ENCODE measurements at places on chromosomes 4 and X.

DNA sequence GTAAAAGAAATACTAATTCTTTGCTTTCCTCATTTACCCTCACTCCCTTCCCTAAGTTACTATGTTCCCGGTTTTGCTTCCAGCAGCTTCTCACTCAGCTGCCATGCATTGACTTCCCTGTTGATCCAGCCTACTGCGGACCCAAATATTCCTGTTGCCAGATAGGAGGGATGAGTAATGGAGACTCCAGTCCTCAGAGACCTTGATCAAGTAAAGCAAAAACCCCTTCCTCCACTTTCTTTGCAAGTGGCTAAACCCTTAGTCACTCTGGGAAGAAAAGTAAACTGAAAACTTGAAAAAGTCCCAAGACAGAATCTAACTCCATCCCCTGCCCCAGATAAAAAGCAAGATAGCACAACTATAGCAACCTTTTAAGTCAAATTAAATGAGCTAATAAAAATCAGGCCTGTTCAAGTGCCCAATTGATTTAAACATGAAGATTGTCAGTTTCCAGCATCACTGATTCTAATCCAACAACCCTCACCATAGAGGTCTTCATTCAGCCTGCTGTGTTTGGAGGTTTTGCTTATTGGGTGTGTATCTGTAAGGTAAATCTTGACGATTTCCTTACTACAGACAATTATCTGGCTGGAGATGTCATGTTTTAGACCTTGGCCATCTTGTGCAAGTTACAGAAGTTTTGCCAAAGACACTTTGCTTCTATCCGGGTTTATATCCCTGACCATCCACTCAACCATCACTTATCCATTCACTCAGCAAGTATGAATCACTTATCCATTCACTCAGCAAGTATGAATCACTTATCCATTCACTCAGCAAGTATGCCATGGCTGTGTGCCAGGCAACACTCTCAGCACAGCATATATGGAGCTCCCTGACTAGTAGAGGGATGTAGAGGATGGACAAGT lies 17.6 kb downstream of the FGFBP1 start:
- DNase-seq = no peak

- no peak for DNase-seq
These were observed 78.8 kb upstream of the TBC1D9 start for GRCh38 chr4:140834839-140835495.

- no peak for DNase-seq
These were observed 186.9 kb downstream of the FRMPD4 start for GRCh38 chrX:12325171-12325570.

DNA sequence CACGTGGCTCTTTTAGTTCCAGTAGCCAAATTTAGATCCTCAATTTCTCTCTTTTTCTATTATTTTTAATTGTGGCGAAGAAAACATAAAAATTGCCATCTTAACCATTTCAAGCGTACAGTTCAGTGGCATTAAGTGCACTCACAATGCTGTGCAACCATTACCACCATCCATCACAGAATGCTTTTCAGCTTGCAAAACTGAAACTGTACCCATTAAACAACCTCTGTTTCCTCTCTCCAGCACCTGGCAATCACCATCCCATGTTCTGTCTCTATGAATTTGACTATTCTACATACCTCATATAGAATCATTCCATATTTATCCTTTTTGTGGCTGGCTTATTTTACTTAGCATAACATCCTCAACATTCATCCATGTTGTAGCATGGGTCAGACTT lies 74.9 kb downstream of the METTL14 start:
- no peak for DNase-seq

- DNase-seq = no peak
These were observed 30.2 kb upstream of the CYP4V2 start for GRCh38 chr4:186161138-186161537.

GRCh38 chr4:147864607-147865006 lies 132.7 kb downstream of the ARHGAP10 start:
- no peak for DNase-seq

DNA sequence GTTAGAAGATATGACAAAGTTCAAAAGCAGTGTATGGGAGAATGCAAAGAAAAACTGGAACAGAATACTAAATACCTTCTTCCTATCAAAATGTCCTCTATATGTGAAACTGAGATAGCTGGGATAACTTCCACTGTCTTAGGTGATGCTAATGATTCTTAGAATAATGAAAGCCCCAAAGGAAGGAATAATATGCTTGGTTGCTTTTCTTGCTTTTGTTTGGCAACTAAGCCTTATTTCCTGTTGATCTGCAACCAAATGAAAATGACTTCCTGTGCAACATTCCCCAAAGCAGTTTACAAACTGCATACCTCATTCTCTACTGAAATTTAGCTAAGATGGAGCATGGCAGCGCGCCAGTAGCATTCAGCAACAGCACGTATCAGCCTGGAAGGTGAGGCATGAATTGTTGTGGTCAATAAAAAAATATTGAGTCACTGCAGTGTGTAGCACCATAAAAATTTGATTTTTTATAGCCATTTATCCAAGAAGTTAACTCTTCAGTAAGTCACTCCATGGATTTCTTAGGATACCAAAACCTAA lies 18.7 kb downstream of the NDNF start:
- no peak for DNase-seq

GRCh38 chr4:55838356-55838755 lies 15.1 kb upstream of the EXOC1 start:
- DNase-seq = no peak

GRCh38 chrX:136827026-136827425 lies 46.3 kb upstream of the ARHGEF6 start:
- DNase-seq = no peak

- no peak for DNase-seq
These were observed 13.3 kb downstream of the TFE3 start for GRCh38 chrX:49029876-49030275.

DNA sequence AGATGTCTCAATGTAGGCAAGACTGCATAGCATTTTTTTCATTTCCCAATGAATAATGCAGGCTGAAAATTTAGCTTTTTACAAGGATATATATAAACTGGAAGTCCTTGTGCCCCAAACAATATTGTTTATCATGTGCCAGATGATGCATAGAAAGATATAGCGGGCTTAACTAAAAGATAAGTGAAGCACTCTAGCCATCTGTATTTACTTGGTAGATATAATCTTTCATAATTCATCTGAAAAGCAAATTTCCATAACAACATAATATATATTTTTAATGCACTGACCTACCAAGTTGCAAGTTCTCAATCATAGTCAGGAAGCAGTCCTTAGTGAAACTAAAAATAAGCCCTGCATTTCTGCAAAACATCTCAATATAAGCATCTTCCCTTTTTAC lies 653.3 kb downstream of the NLGN4X start:
- DNase-seq = no peak

DNA sequence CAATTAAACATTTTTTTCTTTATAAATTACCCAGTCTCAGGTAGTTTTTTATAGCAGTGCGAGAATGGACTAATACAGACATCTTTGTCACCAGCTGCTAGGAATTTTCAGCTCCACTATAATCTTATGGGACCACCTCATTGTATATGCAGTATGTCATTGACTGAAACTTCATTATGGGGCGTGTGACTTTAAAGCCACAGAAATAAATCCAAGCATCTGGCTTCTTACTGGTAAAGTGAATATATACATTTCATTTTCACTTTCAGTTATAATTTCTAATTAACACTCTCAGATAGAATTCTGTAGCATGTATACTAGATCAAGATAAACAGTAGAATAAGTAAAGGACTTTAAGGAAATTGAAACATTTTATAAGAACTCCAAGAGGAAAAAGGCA lies 21.9 kb downstream of the IL15 start:
- DNase-seq = no peak

DNA sequence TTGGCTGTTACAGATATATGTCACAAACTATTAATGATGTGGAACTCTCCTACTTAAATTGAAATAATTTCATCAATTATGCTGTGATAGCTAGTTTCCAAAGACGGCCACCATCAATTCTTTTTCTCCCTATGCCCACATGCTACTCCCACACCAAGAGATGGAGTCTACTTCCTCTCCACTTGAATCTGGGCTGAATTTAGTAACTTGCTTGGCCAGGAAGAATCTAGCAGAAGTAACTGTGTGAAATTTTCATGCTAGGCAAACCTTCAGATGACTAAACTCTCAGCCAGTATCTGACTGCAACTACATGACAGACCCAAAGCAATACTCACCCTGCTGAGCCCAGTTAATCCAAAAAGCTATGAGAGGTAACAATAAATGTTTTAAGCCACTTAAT lies 3.2 kb downstream of the SEPSECS start:
- no peak for DNase-seq

DNA sequence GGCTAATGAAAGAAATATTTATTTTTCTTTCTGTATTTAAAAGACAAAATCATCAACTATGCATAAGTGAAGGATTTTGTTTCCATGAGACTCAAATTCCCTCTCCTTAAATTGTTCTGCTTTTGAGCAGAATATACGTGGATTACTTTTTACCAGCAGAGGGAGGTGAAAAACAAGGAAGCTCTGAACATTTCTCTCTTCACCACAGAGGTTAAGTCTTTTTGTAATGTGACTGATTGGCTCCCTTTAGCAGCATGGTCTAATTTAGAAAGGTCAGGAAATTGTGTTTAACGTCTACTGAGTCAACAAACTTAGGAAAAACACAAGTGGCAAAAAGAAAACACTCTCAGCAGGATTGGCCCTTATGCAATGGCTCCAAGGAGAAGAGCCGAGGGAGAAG lies 55.1 kb upstream of the F9 start:
- DNase-seq = no peak

- no peak for DNase-seq
These were observed 57.5 kb downstream of the NPY1R start for GRCh38 chr4:163274861-163275260.

GRCh38 chrX:153342762-153343558 lies 9.0 kb downstream of the ZNF275 start:
- no peak for DNase-seq

GRCh38 chr4:130486186-130486585 lies 1390.2 kb downstream of the C4orf33 start:
- DNase-seq = no peak

DNA sequence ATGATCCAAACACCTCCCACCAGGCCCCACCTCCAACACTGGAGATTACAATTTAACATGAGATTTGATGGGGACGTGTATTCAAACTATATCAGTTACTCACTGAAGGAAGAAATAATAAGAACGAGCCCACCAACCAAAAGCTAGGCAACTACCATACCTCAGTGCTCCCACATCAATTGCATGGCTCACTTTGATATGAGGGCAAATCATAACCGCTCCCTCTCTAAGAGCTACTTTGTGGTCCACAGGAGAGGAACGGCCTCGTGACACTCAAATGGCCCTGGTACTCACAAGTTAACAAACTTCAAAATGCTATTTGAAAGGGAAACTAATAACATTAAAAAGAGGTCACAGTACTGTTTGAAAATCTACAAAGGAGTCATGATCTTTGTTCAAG lies 170.7 kb upstream of the SLC7A11 start:
- no peak for DNase-seq

DNA sequence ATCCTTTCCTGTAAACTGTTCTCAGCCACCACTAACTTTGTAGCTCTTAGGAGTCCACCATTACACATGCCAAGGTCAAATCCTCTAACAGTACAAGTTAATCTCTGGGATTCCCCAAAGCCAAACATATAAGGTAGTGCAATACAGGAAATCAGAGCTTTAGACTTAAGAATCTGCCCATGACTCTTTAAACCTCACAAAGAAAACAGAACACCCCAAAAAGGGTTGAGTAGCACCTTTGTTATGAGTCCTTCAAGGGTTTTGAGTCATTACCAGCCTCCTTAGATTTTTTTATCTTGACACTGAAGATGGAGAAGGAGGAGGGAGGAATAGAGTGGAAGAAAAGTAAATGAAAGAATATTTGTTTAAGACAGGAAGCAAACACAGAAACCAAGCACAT lies 243.9 kb upstream of the SPANXN1 start:
- DNase-seq = no peak

- DNase-seq = no peak
These were observed 1614.4 kb downstream of the PCDH19 start for GRCh38 chrX:98795636-98796035.

DNA sequence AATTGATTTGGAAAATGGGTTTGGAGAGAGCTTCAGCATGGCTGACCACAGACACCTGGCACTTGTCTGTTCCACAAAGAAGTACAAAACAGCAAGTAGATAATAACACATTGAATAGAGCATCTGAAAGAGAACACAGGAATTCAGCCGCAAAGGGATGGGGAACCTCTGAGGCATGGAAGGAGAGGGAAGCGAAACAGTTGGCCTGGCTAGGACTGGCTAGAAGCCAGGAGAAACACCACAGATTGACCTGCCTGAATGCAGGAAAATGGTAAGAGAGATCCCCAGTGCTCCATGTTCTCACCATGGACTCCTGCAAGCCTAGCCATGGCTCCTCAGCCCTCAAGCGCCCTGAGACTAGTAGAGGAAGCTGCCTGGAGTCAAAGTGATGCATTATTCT lies 169.7 kb upstream of the SH3RF1 start:
- no peak for DNase-seq

GRCh38 chr4:71254451-71255012 lies 84.3 kb upstream of the SLC4A4 start:
- DNase-seq = no peak

DNA sequence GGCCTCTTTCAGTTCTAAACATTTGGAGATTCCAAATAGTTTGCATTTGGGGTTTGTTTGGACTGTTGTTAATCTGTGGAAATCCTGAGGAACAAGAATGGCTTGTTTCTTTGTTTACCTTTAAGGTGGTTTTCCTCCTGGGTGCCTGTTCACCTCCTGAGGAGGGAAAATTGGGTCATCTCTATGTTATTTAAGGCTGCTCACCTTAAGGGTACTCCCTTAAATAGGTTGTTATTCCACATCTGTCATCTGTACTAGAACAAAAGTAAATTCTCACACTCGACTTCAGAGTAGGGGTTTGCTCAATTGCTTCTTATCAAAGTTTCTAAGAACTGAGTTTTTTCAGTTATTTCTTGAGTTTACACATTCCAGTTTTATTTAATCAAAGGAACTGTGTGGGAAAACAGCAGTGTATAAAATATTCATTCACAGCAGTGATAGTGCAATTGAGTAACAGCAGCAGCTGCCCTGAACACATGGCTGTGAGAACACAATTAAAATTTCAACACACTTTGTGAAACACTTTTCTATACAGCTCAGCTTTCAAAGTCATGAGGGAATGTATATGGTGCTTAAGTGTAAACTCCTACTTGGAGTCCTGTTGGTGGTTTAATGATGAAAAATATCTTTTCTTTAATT lies 238.5 kb upstream of the PGRMC2 start:
- no peak for DNase-seq

GRCh38 chr4:88814043-88814617 lies 116.5 kb upstream of the NAP1L5 start:
- no peak for DNase-seq

DNA sequence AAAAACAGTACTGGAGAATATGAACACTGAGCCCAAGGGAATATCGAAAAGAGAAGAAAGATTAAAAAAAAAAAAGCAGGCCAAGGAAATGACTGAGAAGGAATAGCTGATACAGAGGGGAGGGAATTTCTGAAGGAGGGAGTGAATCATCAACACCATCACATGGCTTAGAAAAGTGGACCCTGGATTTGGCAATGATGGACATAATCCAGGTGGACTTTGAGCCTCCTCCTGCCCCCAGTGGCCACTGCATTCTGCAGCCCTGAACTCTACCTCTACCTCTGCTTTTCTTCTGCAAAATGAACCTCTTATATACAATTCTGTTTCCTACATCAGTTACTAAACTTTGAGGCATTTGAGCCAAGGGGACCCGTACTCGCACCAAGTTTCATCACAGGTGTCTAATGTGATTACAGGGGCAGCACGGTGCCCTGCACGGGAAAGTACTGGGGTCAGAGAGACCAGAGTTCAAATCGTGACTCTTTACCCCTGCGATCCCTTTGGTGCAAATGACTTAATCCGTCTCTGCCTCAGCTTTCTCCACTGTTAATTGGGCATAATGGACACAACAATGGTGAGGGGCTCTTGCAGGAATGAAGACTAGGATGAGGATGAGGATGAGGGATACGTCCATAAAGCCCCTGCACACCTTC lies 1.1 kb downstream of the OCIAD2 start:
- no peak for DNase-seq
